ENCODE measurements at places on chromosomes 1 and 21.

GRCh38 chr1:235067396-235068157 lies 61.1 kb downstream of the TOMM20 start:
- DNase-seq = peak; percentile 88

DNA sequence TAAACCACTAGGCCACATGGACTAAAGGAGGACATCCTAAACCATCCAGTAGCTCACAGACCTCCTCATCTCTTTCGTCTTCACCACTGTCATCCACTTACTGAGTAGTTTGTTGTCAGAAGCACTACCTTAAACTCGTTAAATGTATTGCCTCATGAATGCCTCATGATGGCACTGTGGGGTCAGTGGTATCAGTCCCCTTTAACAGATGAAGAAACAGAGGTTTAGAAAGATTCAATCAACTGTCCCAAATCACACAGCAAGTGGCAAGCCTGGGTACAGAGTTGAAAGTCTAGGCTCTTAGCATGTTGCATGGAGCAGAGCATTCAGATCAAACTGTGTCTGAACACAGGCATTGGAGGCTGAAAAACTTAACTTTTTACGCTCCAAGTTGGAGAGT lies 183.6 kb upstream of the KIAA0040 start:
- DNase-seq = peak; percentile 51

DNA sequence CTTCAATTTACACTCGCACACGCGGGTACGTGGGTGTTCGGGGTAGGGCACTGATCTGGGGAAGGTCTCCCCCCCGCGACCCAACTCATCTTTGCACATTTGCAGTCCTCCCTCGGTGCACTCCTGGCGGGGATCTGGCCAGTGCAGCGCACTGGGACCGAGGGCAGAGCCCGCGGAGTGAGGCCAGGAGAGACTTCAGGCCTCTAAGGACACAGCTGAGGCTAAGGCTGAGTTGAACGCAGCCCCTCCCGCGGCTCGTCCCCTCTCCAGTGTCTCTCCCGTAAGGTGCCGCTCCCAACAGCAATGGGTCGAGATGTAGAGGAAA lies 936 bp upstream of the NCAM2 start:
- DNase-seq = no peak

DNA sequence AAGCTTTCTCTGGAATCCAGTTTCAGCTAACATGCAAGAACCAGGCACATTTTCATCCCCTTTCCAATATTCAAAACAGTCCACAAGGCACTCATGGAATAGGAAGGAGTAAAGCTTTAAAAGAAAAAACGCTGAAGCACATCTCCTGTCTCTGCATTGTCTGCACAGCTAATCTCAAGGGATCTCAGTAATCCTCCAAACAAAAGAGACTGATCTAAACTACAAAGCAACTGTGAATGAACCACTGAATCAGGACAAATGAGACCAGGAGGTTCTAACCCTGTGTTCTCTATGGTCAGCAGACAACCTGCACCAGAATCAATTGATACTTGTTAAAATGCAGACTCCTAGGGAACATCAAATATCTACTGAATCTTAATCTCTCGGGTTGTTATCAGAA lies 399.0 kb downstream of the HHAT start:
- DNase-seq = peak; percentile 41

GRCh38 chr1:198201956-198202784 lies 45.4 kb downstream of the NEK7 start:
- DNase-seq = no peak
